CD4-positive, alpha-beta memory T cell (primary cell): ENCODE measurements at places on chromosomes 6 and 20. TPM values are rescaled to one million over a fixed set of nuclear protein-coding genes. Genes with fewer than 3 reads are reported as not detected.

- no peak for DNase-seq
These were observed 202.0 kb upstream of the RAB32 start for GRCh38 chr6:146341493-146342230.

Gene COL9A1
- polyA plus RNA-seq: not detected

Gene TGM2
- polyA plus RNA-seq: 0.09 TPM

DNA sequence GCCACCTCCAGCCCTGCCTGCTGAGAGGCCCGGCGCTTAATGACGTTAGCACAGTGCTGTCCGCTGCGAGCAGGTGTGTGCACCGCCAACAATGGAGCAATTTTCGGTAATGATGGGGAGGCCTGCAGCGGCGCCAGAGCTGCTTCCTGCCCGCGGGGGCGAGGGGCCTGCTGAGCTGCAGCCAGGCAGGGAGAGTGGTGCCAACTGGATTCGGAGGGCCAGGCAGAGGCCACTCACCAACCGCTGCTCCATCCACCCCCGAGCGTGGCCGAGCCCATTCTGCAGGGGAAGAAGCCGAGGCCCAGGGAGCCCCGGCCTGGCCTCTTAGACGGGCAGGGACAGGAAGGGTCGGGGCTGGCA is 9.6 kb downstream of the HRH3 start:
- DNase-seq: no peak

DNA sequence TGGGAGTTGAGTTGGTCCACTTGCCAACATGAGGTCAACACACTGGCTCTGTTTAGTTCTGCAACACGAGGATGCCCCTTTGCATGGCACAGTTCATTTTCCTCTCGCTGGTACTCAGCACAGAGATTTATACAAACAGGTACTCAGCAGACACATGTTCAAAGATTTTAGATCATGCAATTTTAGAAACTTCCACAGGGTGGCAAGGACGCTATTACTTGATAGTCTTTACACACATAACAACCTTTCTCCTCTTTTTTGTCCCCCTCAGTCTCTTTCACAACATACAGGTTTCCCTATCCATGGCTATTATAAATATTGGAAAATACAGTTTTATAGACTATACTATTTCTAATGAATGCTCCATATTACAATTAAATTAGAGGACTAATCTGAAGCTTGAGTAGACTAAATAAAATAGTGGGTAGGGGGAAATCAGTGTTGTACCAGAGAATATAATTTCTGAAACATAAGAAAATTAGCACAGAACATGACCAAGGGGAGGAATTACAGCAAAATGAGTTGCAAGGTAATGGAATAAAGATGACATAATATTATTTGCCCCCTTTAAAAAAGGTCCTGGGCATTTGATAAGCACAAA is 331.8 kb upstream of the BTBD3 start:
- DNase-seq: no peak

DNA sequence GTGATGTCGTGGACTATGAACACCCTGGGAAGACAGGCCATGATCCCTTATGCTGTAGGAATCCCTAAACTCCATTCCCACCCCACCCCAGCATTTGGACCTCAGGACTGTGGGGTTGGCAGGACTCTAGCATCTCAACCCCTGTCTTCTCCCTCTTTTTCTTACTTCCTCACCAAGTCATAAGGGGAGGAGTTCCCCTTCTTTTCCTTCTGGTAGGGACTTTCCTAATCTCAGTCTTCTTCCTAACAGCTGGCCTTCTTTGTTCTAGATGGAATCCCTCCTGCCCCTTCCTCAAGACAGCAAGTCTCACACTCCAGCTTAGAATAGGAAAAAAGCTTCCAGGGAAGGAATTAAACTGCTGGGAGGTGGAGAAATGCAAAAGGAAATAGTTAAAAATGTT is 2.3 kb upstream of the SIRPB2 start:
- DNase-seq: no peak

Gene TMEM244
- 1.2 TPM for polyA plus RNA-seq

GRCh38 chr6:140344142-140344913 is 969.9 kb upstream of the CITED2 start:
- DNase-seq: no peak
